ENCODE measurements at places on chromosomes 3 and 15.

- no peak for DNase-seq
These were observed 28.3 kb downstream of the SUCNR1 start for GRCh38 chr3:151901644-151902285.

DNA sequence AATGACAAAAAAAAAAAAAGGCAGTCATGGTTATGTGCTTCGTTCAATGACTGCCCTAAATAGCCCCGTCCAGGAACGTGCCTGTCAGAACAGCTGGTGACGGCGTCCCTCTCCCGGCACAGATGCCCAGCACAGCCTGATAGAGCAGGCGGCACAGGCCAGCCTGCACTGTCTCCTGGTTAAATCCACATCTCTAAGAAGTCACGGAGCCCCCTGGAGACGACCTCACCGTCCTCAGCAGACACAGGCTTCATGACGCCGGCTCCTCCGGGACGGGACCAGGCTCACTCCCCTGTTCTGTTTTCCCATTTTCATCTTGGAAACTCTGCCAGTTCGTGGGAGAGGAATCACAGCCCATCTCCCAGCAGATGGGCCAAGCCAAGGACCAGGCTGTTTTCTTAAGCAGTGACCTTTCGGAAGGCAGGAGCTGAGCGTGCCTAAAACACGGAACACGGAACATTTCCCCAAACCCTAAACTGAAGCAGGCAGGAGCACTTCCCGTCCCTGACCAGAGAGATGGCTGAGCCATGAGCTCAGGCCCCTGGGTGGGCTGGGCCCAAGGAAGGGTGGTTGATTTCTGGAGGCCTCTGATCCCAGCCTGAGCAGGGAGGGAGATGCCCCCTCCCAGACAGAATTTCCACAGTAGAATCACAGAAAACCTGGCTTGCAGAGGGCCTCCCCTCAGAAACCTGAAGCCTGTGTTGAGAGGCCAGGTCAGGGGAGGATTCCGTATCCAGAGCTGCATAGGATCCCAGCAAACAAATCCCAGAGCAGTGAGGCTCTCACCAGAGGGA, 35.9 kb downstream of the ADCY5 start:
- no peak for DNase-seq

GRCh38 chr3:169667166-169668071, 3.9 kb upstream of the MECOM start:
- no peak for DNase-seq

DNA sequence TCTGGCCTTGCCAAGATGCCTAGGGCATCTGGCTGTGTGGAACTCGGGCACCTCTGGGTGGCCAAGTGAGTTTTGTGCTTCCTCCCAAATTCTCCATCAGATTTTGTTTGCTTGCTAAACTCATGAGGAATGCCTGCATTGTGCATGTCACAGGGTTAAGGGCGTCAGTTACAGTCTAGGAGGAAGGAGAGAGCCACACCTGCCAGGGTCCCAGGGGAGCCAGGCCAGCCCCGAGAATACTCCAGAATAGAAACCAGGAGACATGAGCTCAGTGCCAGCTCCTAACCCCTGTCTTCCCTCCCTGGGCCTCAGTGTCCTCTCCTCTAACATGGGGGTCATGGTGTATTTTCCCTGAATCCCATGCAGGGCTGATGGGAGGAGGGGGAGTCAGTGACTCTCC, 22.0 kb upstream of the SKOR1 start:
- no peak for DNase-seq

GRCh38 chr15:35691891-35692867, 146.2 kb upstream of the DPH6 start:
- DNase-seq: no peak

- no peak for DNase-seq
These were observed at the start of gene P2RY13 for GRCh38 chr3:151329363-151329762. TSS of gene P2RY13 (minus strand) at chr3:151329549. CDS start at chr3:151329528, 21 bp downstream.

DNA sequence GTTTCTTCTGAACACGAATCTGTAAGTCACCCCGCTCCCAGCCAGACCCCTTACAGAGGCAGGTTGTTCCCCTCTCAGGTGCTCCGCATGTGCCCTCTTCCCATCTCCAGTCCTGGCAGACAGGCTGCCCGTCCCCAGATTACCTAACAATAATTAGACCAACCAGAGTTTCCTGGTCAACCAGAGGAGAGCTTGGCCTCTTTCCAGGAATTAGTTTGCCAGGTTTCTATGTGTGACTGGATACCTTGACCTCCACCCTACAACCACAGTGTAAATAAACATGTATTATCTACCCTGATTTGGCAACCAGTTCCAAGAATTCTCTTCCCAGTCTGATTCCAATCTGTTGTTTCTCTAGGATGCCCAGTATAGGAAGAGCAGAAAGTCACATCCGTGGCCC, 178.0 kb upstream of the UMPS start:
- no peak for DNase-seq

- no peak for DNase-seq
These were observed 116.9 kb downstream of the EPHA6 start for GRCh38 chr3:96931119-96931862.

DNA sequence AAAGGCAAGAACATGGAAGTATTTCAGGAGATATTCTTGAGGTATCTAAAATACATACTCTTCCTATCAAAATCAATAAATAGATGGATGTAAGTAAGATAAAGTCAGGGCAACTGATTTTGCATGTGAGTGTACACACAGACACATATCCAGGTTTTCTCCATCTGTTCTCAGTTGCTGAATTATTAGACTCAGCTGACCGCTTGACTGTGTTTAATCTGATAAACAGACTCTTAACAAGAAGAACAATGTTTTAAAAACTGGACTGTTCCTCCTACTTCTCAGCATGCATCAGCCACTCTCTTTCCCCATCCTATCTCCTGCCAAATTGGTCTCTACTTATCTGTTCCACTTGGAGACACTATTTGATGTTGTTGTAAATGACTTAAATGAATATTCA, 73.5 kb downstream of the GOLGA8G start:
- DNase-seq: no peak

DNA sequence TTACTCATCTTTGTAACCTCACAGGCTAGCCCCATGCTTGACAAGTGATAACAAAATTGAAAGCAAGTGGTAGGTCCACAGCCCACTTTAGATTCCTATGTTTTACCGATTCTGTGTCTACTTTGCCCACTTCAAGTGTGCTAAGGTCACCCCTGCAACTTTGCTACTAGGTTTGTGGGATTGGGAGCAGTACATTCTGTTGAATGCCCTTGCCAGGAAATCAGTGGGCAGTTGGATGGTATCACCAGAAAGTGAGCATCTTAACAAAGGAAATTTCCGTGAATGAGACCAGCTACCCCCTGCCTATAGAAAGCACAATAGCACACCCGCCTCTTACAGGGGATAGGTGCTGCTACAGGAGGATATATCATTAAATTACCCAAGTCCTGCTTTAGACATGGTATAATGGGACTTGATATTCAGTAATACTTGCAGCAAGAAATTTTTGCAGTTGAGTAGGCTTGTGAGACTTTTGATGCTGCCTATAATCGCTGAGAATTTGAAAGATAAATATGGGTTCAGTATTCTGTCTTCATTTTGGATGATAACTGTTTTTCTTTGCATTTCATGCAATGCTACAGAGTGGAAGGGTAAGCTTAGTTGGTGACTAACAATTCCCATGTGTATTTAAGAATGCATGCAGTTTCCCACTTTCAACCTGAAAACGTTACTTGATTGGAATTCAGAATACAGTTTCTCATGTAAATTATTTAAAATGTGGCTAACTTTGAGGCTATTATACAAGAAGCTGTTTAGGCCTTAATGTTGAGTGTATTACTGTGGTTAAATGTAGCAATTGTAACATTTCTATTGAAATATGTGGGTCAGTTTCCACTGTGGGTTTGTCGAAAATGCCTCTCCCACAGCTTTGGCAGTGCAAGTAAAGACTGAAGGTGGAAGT, 9.5 kb downstream of the EBLN2 start:
- no peak for DNase-seq

DNA sequence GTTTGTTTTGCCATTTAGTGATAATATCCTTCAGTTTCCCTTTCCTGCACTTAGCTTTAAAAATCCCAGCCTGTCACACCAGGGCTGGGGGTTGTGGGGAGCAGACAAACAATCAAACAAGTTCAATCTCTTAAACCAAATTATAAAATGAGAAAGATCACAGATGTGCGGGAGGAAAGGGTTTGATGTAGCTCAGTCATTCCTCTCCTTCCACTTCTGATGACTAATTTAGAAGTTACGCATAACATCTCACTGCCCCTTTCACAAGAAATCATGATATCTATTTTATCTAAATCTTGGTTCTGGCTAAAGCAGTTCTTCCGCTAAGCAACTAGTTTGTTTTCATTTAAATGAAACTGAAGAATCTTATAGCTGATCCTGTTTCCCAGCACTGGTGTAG, 34.1 kb upstream of the ATG7 start:
- peak; percentile 16 for DNase-seq

GRCh38 chr15:87496795-87497194, 759.7 kb downstream of the NTRK3 start:
- DNase-seq: no peak

GRCh38 chr15:69729167-69729748, 276.6 kb downstream of the RPLP1 start:
- DNase-seq: peak; percentile 78

DNA sequence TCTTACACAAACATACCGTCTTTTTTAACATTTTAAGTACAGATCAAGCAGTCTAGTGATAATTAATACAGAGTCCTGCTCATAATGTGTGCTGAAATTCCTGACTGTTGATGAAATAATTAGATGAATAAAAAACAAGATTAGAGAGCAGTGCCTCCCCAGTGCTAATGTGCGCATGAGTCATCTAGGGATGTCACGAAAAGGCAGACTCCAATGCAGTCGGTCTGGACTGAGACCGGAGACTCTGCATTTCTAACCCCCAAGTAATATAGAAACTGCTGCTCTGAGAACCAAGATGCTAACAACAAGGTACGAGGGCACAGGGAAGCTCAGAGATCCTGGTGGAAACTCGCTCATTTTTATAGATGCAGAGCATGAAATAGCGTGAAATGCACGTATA, 61.4 kb downstream of the COL8A1 start:
- DNase-seq: no peak

GRCh38 chr15:46014532-46014931, 379.7 kb downstream of the SQOR start:
- no peak for DNase-seq

- no peak for DNase-seq
These were observed 45.1 kb upstream of the RSL24D1 start for GRCh38 chr15:55241891-55242290.

- DNase-seq: no peak
These were observed at the start of gene GNB5 for GRCh38 chr15:52191207-52191606. TSS of gene GNB5 (minus strand) at chr15:52191392. CDS start at chr15:52184676, 6,716 bp downstream.

DNA sequence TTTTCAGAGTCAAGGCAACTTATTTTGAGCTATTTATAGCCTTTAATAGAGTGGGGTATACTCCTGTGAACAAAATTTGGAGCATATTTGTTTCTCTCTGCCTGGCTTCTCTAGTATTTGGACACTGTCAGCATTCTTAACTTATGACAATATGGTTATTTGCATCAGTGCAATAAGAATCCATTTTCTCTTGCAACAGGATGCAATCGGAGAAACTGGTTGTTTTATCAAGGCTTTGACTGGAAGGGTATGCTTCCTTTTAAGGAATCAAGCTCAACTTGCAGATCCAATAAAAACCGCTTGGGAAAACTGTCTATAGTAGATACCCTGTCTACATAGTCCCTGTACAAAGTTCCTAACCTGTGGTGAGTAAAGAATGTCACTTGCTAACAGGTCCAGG, 106.7 kb downstream of the DPH6 start:
- no peak for DNase-seq

DNA sequence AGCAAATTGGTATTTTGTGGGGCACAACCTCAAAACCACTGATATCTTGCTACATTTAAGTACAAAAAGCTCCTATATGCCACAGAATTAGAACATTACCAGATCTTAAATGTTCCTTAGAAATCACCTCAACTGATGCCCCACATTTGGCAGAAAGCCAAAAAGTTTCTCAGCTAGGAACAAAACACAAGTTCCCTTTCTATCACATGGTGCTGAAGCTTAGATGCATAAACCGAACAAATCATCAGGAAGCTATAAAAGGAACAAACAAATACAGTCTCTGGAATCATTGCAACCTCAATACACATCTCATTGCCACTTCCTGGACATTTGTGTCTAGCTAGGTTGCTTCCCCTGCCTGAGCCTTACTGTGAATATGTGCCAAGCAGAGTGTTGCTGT, 492.6 kb downstream of the LPP start:
- DNase-seq: no peak

DNA sequence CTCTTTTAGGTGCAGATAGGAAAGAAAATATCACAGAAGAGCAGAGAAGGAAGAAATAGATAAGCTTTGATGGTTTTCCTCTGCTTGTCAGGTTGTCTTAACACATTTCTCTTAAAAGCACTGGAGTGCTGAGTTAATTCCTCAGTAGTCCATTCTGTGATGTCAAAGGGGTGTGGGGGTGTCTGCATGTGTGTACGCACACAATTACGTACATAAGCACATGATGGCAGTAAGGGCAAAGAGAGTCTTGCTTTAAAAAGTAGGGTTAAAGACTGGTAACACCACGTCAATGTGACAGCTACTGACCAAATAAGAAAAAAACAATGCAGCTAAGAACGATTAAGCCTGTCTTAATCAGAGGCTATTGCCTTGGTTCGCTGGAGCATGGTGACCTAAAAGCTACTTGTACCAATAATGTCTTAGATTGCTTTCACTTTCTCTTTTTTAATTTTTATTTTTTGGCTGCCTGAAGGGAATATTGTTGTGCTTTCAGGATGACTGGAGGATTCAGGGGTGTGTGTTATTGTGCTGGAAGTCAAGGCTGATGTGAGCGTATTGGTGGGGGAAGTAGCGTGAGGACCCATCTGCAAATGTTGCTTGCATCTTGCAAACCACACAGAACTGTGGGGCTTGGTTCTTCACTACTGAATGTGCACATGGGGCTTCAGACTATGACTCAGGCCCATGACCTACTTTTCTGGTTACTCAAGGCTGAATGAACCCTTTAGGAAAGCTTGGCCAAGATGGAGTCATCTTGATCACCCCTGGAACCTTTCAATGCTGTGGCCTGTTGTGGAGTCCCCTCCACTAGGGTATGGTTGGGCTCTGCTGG, 417.8 kb upstream of the TPM1 start:
- DNase-seq: no peak

DNA sequence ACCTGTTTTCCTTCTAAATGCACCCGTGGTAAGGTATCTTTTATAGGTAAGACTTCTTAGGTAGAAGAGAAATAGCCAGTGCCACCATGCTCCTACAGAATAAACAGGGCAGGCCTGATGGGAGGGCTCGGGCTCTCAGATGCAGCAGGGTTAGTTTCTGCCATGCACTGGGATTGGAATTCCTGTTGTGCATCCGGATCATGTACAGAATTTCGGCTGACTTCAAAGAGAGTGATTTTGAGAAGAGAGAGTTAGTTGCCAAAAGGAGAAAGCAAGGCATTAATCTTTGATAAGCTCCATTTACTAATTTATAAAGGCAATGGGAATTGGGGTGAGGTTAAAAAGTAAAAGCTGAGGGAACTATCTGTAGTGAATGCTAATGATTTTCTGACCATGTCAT, 211.2 kb downstream of the WDR72 start:
- no peak for DNase-seq

- no peak for DNase-seq
These were observed 43.3 kb upstream of the SLCO2A1 start for GRCh38 chr3:134072881-134073582.

All from activated naive CD4-positive, alpha-beta T cell treated with anti-CD3 and anti-CD28 coated beads, Interleukin-2, amount 50 U/mL, for 16 hours (primary cell).